ENCODE measurements at places on chromosomes 7 and 10. TPM values are rescaled to one million over a fixed set of nuclear protein-coding genes. Genes with fewer than 3 reads are reported as not detected.
A peak's percentile ranks its signal among the peaks of the same experiment; 100 is the strongest.

DNA sequence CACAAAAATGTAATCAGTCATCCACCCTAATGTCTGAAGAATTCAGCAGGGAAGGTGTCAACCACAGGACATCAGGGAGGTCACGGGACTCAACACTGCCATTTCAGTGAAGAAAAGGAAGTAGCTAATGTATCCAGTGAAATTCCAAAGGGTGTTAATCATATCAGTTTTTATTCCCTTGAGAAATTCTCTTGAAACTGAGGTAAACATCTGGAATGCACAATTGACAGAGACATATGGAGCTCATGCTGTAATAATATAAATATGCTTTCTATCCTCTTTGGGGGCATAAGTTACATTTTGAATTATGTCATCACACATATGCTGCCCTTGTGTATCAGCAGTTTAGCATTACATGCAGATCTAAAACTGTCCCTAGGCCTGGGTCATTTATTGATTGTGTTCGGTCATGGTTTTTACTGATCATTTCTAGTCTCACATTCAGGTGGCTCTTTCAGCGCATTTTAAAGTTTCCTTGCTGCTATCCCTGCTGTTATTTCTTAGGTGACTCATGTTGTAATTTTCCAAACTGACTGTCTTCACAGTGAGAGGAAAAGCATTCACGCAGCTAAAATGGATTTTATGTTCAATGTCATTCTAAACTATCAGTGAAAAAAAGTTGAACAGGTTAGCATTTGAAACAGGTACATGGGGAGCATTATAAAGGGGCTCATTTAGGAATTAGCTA lies 273.9 kb downstream of the TSPAN12 start:
- DNase-seq = peak; percentile 20

DNA sequence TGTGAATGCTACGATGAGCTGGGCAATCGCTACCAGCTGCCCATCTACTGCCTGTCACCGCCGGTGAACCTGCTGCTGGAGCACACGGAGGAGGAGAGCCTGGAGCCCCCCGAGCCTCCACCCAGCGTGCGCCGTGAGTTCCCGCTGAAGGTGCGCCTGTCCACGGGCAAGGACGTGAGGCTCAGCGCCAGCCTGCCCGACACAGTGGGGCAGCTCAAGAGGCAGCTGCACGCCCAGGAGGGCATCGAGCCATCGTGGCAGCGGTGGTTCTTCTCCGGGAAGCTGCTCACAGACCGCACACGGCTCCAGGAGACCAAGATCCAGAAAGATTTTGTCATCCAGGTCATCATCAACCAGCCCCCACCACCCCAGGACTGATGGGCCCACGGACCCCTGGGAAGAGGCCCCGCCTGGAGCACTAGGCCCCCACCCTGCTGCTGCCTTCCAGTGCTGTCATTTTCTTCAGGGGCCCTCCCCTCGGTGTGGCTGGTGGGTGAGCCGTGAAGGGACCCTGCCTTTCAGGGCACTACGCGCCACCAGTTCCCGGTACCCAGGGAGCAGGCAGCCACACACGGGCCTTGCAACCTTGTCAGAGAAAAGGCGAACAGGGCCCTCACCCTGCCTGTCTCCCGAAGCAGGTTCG lies 2.3 kb upstream of the ANKRD2 start:
- no peak for DNase-seq

DNA sequence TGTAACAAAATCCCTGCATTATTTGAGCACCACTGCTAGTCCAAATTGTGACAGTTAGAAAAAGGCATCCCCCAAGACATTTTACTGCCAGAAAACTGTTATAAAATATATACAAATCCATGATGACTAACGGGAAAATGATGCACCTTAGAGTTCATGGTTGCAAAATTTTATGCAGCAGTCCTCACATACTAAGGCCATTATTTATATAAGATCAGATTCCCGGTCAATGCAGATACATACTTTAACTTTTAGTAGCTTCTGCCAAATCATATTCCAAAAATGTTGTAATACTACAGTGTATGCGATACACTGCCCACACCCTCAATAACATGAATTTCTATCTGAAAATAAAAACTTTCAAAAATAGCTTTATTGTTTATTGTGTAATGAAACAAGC lies 239.9 kb upstream of the ZNF32 start:
- peak; percentile 88 for DNase-seq

GRCh38 chr10:36531621-36532020 lies 593.8 kb upstream of the ANKRD30A start:
- DNase-seq = no peak

GRCh38 chr10:44070282-44070681 lies 314.6 kb downstream of the CXCL12 start:
- no peak for DNase-seq

Gene PLCE1
- 41.1 TPM for polyA plus RNA-seq

Gene SPDYE1
- 2.0 TPM for polyA plus RNA-seq

GRCh38 chr7:105623378-105623777 lies 42.1 kb upstream of the EFCAB10 start:
- DNase-seq = no peak

Gene CLDN4
- polyA plus RNA-seq = 0.34 TPM

DNA sequence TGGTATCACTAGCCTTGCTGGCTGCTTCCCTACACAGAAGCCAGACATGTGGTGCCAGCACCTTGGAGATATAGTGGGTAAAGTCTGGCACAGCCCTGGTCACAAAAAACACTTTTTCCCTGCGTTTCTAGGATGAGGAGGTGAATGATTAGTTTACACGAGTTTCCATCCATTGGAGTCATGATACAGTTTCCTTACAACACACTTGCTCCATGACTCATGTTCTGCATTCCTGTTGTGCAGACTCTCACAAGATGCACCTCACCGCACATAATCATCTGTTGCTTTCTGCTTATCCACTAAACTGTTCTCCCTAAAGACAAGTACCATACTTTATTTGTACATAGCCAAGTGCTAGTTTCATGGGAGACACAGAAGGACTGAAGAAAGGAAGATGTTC lies 747.1 kb upstream of the GALNT17 start:
- DNase-seq = no peak

- DNase-seq = no peak
Observed at GRCh38 chr7:135169964-135170273, 588 bp downstream of the CYREN start.

DNA sequence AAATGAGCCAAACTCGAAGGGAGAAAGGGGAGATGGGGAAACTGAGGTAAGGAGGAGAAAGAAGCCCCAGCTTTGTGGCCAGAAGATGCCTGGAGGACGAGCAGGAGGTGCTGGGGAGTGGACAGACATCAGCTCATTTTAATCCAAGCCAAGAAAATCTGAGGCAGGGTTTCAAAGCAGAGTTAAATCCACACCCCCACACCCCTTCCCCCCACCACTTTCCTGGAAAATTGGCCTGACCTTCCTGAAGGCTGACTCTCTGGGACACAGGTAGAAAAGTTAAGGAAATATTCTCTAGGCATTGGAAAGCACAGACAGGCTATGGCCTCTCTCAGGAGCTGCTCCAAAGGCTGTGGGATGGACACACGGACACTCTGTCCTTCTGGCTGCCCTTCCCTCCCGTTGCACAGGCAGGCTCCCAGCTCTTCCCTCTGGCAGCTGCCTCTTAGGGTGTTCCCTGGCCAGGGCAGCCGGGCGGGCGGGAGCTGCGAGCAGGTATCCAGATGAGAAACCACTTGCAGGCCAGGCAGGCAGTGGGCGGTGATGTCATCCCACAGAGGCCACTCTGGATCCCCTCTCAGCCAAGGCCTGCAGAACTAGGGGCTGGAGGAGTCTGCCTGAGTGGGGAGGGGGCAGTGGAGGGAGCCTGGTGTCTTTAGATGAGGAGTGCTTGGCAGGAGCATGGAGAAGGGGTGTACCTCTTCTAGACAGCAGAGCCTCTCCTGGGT lies 171.8 kb downstream of the NEURL1 start:
- no peak for DNase-seq

Gene CAV1
- polyA plus RNA-seq = 298 TPM
